Caco-2 (cell line): ENCODE measurements at places on chromosomes 11 and 22.

DNA sequence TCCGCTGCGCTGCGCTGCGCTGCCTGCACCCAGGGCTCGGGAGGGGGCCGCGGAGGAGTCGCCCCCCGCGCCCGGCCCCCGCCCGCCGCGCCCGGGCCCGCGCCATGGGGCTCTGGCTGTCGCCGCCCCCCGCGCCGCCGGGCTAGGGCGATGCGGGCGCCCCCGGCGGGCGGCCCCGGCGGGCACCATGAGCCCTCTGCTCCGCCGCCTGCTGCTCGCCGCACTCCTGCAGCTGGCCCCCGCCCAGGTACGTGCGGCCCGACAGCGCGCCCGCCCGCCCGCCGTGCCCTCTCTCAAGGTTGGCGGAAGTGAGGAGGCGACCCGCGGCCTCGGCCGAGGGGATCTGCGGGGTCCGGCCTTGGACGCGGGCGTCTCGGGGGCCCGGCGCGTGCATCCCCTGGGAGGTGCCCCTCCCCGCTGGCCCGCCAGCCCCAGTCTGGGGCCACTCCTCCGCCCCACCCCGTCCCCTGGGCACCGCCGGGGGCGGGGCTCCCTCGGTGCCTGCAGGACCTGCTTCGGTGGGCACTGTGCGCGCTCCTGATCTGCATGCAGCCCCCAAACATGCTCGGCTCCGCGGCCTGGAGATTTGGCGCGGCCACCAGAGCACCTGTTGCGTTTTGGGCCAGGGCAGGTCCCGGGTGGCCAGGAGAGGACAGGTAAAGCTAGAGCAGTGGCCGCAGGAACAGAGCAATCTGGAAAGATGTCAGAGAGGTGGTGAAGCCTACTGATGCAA, 429 bp downstream of the VEGFB start:
- DNase-seq, result no peak

- DNase-seq, result peak; percentile 73
Measured at GRCh38 chr11:5380740-5381342, 2.8 kb upstream of the OR51M1 start.

DNA sequence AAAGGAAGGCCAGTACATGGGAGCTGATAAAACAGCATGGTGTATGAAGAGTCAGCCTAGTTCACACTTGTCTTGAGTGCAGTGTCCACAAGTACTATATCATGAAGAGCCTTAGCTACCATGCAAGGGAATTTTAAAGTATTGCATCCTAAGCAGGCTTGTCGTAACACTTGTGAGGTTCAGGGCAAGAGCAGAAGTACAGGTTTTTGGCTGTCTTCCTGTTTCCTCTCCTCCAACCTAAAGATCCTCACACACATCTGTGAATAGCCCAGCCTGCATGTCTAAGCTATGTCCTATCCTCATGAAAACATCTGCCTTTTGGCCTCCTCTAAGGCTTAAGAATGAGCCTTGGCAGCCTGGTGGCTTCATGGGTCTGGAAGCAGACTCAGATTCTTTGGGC, 34.6 kb upstream of the TMEM123 start:
- DNase-seq, result no peak

GRCh38 chr11:13923716-13924650, 38.5 kb upstream of the SPON1 start:
- no peak for DNase-seq

DNA sequence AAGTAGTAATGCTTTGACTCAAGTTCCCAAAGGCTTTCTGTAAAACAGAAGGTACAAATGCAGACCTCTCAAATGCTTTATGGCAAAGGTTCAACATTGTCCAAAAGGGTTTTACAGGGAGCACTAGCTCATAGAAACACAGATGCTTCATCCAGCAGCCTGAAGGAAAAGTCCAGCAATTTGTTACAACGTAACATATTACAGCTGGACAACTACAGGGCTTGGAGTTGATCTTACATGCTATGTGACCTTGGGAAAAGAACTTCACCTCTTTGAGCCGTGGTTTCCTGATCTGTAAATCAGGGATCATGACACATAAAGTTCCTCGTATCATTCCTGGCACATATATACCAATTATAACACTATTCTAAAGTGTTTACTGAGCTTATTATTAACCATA, 84.9 kb downstream of the DDIAS start:
- no peak for DNase-seq

GRCh38 chr11:44493383-44493782, 72.1 kb upstream of the CD82 start:
- no peak for DNase-seq

GRCh38 chr22:38753948-38754750, 1.6 kb downstream of the SUN2 start:
- no peak for DNase-seq

DNA sequence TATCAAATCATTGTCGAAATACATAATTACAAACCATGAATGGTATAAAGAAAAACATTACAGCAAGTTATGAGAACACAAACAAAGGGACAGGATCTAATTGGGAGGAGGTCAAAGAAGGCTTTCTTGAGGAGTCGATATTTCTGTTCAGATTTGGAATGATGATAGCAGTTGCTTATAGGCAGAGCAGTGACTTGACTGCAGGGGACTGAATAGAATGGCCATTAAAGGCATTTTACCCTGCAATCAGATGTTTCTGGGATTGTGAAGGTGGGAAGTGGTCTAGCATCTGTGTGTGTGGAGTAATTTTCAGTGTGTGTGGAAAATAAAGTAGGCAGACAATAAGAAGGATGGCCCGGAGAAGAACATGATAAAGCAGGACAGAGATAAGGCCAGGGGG, 41.0 kb downstream of the BLID start:
- DNase-seq, result no peak

GRCh38 chr11:97746818-97747217, 1273.9 kb upstream of the CNTN5 start:
- no peak for DNase-seq

DNA sequence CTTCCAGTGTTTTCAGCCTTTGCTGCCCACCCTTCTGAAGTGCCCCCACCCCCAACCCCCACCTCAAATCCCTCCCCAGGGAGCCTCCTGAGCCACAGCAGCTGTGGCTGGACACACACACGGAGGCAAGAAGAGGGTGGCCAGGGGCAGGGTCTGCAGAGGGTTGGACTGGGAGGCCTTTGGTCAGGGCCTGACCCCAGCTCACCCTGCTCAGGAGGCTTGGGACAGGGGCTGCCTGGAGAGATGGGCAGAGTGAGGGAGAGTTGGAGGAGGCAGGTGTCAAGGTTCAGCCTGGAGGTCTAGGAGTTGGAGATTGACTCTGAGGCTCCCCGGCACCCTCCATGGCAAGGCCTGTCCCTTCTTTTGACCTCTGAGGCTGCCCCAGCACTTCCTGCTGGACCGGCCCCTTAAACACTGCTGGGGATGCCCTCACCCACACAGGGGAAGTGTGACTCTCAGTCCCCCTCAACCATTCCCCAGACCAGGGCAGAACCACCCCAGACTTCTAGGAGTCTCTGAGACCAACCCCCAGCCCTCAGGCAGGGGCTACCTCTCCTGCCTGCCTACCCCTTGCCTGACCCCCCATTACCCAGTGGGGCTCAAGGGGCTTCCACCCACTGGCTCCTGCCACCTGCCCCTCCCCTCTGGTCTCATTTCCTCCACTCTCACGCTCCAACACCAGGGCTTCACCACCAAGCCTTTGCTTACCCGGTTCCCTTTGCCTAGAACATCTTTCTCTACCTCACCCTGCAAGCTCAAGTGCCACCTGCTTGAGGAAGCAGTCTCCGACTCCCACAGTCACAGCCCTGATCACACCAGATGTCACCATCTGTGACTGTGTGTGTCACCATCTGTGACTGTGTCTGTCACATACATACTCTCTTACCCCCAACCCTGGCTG, 8.6 kb downstream of the ARAP1 start:
- peak; percentile 40 for DNase-seq

- DNase-seq, result no peak
Measured at GRCh38 chr11:73461964-73462363, 85.8 kb downstream of the RELT start.

DNA sequence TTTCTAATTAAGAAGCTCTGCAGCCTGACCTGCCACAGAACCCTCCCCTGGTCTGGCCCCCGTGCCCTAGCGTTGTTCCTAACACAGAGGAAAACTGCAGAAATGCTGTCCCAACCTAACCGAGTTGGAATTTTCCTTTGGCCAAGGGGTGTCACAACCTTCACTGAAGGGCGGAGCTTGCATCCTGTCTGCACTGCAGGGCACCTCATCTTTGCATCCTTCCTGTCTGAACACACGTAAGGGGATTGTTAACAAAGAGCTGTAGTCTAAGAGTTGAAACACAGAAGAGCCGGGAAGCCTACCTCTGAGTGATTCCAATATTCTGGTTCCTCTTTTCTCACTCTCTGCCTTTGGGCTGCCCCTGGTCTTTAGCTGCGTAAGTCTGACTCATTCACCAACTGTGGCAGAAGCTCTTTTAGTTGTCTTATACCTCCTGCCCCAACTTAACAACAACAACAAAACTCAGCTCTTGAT, 1.6 kb downstream of the DIXDC1 start:
- DNase-seq, result no peak

DNA sequence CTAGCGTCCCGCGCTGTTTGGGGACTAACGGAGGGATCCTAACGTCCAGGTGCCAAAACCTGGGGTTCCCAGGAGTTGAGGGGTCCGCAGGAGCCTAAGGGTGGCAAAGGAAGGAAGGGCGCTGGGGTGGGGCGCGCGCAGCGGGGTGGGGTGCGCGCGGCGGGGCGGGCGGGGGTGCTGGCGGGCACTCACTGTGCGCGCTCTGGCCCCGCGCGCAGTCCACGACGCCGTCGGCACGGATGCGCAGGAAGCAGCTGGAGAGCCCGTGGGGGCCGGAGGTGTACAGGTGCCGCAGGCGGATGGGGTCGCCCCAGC, 412 bp downstream of the FGF19 start:
- no peak for DNase-seq

- DNase-seq, result no peak
Measured at GRCh38 chr22:50612168-50612527, 11.6 kb downstream of the MAPK8IP2 start.

GRCh38 chr22:30240541-30241417, 5.8 kb downstream of the LIF start:
- no peak for DNase-seq

DNA sequence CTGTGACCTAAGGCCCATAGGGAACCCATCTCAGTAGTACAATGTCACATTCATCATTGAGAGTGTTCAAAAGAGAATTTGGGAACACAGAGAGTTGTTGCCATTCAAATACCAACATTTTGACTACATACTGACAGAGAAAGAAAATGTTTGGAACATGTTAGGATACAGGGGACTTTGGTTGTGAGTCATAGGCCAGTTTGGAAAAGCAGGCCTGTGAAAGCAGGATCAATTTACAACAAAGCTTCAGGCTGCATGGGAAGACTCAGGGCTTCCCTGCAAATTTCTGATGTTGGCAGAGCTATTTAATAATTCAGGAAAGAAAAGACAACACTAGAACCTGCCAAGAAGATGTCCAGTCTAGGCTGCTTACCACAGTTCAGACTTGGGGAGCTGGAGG, 374 bp downstream of the NLRP10 start:
- no peak for DNase-seq

GRCh38 chr11:2564588-2565425, 120.0 kb downstream of the KCNQ1 start:
- no peak for DNase-seq

- DNase-seq, result no peak
Measured at GRCh38 chr11:34624069-34624468, 3.2 kb downstream of the EHF start.

- no peak for DNase-seq
Measured at GRCh38 chr22:49776891-49777290, 50.8 kb downstream of the BRD1 start.

DNA sequence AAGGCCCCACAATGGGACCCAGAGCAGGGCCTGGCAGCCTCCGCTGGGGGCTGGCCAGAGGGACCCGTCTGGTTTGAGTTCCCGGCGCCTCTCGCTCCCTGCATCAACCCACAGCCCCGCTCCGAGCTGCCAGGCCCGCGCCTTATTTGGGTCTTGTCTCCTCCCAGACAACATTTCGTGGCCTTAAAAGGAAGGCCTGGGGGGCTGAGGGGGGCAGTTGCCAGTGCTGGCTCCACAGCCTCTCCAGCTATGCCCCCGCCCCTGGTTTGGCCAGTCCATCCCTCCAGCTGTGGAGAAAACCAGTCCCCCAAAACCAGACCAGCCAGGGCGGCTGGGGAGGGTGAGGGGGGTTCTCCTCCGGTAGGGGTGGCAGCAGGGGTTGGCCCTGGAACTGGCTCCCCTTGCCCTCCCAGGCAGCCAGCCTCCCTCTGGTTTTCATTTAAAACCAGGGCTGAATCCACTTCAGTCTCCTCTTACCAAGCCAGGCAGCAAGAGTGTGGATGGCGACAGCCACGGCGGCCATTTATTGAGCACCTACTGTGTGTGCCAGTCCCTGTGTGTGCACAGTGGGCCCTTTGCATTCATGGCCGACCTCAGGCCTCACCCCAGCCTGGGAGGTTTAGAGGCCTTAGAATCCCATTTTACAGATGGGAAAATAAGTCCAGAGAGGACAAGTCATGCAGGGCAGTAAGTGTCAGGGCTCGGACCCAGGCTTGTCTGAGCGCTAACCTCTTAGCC, 18.6 kb downstream of the EMID1 start:
- no peak for DNase-seq

- no peak for DNase-seq
Measured at GRCh38 chr22:43478621-43479300, 66.9 kb downstream of the MPPED1 start.

DNA sequence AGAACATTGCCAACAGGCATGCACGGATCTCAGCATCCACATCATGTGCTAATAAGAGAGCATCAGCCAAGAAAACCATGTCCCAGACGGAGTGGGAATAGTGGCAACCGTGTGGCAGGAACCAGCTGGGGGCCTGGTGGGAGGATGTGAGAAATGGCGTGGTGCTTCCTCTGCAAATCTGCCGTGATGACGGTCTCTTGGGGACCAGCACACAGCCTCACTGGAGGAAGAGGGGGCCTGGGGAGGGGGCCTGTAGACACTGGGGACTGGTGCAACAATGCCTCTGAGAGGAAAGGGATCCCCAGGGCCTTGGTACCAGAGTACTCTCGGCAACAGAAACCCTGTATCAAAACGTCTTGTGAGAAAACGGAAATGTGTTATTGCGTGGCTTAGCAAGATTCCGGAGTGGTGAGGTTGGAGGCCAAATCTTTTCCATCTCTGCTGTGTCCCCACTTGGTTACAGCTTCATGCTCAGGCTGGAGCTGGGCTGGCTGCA, 154.3 kb upstream of the TBCEL start:
- DNase-seq, result no peak

- DNase-seq, result no peak
Measured at GRCh38 chr11:123430721-123431497, 840 bp downstream of the GRAMD1B start.
